ENCODE measurements at places on chromosomes 5 and 9.

GRCh38 chr5:105922574-105922973 is 1748.2 kb downstream of the EFNA5 start:
- DNase-seq = no peak

GRCh38 chr5:72844218-72844603 is 27.8 kb downstream of the TNPO1 start:
- DNase-seq = no peak

- DNase-seq = no peak
Measured at GRCh38 chr5:143521141-143521540, 117.7 kb upstream of the NR3C1 start.

- DNase-seq = no peak
Measured at GRCh38 chr5:94240993-94241651, 377.3 kb downstream of the KIAA0825 start.

DNA sequence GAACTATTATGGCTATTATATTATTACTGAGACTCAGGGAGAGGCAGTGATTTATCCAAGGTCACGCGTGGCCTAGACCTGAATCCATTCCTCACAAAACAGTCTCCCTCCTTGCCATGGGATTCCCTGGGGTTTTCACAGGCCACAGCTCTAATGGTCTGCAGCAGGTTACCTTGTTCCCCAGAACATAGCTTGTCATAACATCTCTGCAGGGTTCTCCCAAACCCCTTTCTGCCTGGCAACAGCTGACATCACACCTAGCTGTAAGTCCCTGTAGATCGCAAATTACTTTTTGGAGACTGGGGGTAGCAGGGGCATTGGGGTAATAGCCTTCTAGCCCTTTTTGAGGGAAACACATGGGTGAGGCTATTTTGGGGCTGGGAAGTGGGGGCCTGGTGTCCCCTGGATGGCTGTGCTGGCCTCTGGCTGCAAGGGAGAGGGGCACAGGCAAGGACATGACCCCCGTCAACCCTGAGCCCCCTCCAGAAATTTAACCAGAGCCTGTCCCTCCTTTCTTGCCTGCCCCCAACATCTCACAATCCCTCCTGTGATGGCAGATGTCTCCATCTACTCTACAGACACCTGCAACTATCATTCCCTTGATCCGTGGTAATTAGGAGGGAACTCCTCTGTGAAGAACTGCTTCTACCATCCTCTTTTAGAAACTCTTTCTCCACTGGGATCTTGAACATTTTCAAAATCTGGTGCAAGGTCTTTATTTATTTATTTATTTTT is 1.3 kb downstream of the CD74 start:
- DNase-seq = no peak

DNA sequence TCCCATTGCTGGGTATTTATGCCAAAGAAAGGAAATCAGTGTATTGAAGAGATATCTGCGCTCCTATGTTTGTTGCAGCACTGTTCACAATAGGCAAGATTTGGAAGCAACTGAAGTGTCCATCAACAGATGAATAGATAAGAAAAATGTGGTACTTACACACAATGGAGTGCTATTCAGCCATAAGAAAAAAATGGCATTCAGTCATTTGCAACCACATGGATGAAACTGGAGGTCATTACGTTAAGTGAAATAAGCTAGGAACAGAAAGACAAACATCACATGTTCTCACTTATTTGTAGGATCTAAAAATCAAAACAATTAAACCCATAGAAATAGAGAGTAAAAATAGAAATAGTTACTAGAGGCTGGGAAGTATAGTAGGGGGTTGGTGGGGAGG is 1133.1 kb upstream of the ACO1 start:
- DNase-seq = no peak

DNA sequence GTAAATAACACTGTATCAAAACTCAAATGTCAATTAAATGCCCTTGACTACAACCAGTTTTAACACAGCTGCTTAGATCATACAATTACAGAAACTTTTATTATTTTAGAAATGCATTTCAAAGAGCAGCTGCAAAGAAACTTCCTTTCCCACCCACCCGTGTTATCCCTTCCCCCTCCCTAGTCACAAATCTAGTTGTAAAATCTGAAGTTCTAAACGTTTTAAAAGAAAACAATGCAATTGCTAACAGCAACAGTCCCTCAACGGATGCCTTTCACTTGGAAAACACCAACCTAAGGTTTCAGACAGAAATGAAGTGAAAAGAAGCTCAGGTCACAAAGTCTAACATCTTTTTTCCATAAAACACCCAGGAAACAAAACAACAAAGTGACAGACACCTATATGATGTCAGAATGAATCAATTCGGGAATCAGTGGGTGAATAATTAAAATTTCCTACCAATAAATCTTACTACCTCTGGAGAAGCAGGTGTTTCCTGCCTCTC is 100.3 kb downstream of the FBXW11 start:
- no peak for DNase-seq

- no peak for DNase-seq
Measured at GRCh38 chr9:2053883-2054845, 39.0 kb downstream of the SMARCA2 start.

GRCh38 chr5:14745753-14746152 is 81.2 kb downstream of the OTULIN start:
- no peak for DNase-seq

- DNase-seq = no peak
Measured at GRCh38 chr9:14437354-14438231, 123.7 kb upstream of the NFIB start.

DNA sequence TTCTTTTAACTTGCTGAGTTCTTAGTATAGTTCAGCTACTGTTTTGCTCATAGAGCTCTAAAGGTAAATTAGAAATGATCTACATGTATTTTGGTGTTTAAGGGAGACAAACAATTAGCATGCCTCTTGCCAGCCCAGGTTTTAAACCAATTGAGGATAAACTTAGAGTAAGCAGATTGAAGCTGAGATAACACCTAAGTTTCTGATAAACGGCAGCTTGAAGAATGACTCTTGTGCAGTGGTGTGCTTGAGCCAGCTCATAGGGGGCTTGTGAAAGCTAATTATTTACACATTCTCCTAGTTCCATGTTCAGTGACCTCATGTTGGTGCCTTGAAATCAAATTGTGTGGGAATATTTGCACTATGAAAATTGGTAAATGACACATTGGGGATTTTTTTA is 193.0 kb downstream of the PRR16 start:
- DNase-seq = no peak

DNA sequence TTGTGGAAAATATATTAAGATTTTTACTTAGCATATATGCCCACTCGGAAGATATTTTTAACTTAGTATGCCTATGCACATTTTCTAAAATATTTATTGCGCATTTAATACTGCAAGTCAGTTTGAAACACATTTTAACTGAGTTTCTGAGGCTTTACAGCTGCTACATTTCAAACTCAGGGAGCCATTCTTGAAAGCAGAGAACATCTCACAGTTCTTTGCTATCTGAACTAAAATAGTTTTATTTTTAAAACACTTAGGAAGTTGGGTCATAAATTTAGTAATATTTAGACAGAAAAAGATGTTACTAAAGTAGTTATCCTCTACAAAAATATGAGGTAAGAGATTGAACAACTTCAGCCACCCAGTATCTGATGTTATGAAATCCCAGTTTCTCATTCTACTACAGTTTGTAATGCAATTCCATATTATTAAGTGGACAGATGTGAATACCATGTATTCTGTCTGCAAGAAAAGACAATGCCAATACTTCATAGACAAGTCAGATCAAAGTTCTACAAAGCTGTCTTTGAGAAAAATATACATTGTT is 409.9 kb upstream of the EDIL3 start:
- DNase-seq = no peak

GRCh38 chr5:127416906-127417305 is 100.5 kb upstream of the PRRC1 start:
- no peak for DNase-seq

DNA sequence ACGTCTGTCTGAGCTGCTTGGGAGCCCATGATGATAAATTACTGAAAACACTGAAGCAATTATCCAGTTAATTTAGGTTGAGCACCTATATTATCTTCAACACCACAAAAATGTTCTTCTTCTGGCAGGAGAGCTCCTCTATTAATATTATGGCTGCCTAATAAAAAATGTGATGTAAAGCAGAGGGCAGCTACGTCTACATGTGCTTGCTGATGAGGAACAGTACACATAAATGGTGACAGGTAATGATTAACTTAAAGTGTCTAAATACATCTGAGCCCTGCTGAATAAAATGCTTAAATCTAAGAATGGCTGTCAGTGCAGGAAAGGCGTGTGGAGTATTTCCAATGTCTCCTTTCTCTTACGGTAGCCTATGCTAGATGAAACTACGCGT is 131.3 kb upstream of the NR3C1 start:
- no peak for DNase-seq

- no peak for DNase-seq
Measured at GRCh38 chr9:8655071-8655470, 855.5 kb upstream of the DMAC1 start.

DNA sequence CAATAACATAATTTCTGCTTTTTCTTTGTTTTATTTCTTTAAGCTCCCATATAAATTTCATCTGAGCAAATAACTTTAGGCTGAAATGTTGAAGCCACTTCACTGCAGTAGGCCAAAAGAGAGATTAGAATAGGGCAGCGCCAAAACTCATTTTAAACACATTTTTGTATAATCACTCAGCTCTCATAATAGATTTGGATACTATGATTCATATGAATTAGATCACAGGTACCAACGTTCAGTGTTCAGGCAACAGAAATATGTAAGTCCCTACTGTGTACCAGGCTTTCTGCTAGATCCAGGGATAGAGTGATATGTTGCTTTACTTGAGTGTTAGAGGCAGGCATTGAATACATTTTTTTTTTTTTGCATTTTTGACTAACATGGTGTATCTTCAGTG is 370.5 kb downstream of the PTPRD start:
- no peak for DNase-seq

GRCh38 chr5:13403351-13403750 is 541.1 kb downstream of the DNAH5 start:
- no peak for DNase-seq

- no peak for DNase-seq
Measured at GRCh38 chr5:127599320-127599719, 49.6 kb upstream of the CTXN3 start.

DNA sequence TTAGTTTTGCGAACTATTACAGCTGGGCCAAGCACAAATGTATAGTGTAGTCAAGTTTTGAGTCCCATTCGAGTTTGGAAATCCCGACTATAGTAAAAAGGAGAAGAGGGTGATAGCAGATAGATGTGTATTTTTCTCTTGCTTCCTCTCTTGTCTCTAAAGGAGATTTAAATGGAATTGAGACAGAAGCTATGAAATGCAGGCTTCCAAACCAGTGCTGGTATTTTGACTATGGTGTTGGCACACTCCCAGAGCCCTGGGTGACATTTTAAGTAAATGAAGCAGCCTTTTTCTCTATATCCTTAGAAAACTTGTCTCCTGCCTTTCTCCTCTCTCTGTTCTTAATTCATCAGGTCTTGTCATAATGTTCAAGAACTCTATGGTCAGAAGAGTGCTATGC is 17.7 kb upstream of the AUH start:
- DNase-seq = no peak

- DNase-seq = no peak
Measured at GRCh38 chr5:120613729-120614128, 149.6 kb downstream of the PRR16 start.

- no peak for DNase-seq
Measured at GRCh38 chr5:150507474-150508276, at the start of gene NDST1. Gene NDST1 (plus strand): TSS chr5:150508131. CDS start chr5:150521255, 13,124 bp downstream.

- no peak for DNase-seq
Measured at GRCh38 chr9:5499889-5500398, 10.4 kb upstream of the PDCD1LG2 start.

DNA sequence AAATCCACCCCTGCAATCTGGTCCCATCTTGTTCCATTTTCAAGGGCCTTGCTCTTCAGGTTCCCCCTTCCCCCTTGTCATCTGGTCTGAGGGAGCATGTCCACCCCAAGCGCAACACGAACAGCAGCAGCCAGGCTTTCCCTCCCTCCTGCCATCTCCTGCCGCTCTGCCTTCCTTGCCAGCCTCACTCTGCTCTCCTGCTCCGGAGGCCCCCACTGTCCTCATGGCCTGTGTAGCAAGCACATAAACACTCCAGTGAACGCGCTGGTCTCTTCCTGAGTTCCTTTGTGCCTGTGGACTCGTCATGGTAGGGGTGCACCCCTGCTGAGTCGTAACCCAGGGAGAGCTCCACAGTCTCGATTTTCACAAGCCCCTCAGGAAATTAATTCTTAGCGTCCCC is 29.9 kb downstream of the TENT4A start:
- DNase-seq = no peak

GRCh38 chr5:72379936-72380335 is 59.8 kb downstream of the PTCD2 start:
- peak; percentile 14 for DNase-seq

GRCh38 chr9:132896906-132897305 is 18.2 kb downstream of the SPACA9 start:
- no peak for DNase-seq

DNA sequence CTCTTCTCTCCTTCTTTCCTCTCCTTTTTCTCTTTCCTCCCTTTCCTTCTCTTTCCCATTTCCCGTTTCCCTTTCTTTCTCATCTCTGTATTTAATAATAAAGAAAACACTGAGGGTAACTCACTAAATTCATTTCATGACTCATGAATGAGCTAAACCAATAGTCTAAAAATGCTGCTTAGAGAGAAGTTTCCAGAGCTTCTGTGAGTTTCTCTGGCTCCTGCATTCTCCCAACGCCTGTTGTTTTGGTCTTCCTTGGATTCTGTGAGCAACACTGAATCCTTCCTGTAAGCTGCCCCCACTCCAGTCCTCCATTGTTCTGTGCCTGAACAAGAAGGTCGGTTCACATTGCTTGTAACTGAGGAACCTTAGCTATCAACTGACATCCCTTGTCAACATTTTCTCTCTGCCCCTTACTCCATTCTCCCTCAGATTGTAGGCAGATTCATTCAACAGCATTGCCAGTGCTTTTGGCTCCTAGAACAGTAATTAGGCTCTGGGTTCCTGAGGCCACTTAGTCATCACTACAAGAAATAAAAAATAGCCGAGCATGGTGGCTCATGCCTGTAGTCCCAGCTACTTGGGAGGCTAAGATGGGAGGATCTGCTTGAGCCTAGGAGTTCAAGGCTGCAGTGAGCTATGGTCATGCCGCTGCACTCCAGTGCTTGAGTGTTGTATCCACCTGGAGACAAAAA is 237.7 kb upstream of the KLF4 start:
- no peak for DNase-seq

DNA sequence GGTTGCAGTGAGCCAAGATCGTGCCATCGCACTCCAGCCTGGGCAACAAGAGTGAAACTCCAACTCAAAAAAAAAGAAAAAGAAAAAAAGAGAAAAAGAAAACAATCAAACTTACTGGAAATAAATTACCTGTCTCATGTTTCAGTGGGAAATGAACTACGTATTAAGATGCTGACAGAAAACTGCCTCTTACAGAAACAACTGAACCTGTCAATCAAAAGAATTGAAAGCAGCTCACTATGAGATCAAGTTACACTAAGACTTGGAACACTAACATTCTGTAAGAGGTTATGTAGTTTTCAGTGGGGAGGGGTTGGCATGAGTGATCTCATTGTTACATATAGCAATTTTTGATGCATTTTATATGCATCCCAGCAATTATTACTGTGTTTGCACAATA is 64.4 kb upstream of the SPATA31E1 start:
- no peak for DNase-seq

Data from T1000 (cell line).